ENCODE measurements at places on chromosomes 2 and 18.

GRCh38 chr2:206886696-206887095, 52.6 kb upstream of the CPO start:
- DNase-seq: no peak

DNA sequence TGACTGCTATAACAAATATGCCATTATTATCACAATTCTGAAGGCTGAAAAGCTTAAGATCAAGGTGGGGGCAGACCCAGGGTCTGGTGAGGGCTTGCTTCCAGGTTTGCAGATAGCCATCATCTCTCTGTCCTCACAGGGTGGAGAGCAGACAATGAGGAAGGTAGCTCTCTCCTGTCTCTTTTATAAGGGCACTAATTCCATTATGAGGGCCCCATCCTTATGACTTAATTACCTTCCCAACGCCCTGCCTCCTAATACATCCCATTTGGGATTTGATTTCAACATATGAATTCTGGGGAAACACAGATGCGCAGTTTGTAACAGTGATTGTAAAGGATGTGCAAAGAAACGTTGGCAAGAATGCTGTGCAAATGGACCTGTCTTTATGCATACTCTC, 44.8 kb downstream of the PARD3B start:
- no peak for DNase-seq

DNA sequence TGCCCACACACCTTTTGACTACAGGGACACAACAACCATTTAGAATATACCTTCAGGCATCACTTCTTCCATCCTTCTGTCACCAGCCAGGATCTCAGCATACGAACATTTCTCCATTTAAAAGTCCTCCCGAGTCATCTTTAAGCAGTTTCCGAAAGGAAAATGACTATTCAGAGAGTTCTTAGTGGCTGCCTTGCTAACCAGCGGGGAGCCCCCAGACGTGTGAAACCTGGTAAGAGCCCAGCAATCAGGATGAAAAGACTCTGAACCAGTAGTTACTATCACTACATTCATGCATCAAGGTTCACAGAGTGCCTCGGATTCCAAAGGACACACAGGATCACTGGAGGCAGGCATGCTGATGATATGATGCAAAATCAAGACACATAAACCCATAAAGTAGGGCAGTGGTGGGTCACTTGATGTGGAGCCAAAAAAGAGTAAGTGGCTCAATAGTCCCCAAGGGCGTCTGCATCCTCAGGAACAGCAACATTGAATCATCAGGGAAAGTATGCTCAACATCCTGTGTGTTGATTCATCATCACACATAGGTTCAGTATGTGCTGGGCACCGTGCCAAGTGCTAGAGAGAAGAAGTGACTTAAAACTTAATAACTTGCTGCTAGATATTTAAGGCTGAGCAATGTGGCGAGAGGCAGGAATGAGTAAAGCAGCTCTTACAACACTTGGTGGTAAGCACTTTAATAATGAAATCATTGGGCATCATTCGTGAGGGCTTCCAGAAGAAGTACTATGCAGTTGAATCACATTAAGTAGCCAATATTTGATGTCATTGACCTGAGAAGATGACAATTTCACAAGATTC, 4.4 kb downstream of the CCL20 start:
- DNase-seq: peak; percentile 92

- no peak for DNase-seq
Observed at GRCh38 chr2:161228511-161229240, 68.4 kb downstream of the TANK start.

- DNase-seq: no peak
Observed at GRCh38 chr2:50831676-50832075, 200.3 kb downstream of the NRXN1 start.

DNA sequence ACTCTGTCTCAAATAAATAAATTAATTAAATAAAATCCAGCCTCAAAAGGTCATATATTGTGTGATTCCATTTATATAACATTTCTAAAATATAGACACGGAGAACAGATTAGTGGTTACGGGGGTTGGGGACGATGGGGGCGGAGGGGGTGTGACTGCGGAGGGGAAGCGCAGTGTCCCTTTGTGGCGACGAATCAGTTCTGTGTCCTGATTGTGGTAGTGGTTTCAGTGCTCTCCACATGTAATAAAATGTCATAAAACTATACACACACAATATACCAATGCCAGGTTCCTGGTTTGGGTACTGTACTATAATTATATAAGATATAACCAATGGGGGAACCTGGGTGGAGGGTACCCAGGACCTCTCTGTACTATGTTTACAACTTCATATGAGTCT, 186.4 kb downstream of the ANAPC1 start:
- DNase-seq: no peak

GRCh38 chr18:31586616-31587015, 5.1 kb upstream of the TTR start:
- DNase-seq: no peak

- DNase-seq: no peak
Observed at GRCh38 chr18:28115149-28115550, 61.8 kb downstream of the CDH2 start.

DNA sequence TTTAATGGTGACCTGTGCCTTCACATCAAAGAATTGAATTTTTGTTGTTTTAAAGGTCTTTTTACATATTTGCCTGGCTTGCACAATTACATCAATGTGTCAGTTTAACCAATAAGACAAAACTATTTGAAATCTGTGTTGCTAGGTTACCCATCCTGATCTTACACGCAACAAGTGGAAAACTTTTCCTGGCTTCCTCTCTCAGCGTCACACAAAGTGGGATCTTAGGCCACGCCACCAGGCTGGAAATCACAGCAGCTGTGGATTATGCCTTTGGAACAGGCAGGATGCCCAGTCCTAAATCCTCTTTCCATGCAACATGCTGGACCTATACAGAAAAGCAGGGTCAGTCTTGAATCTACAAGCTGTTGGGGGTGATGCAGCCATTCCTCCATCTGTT, 298.2 kb upstream of the HNRNPA3 start:
- DNase-seq: no peak

GRCh38 chr2:833180-833579, 117.5 kb upstream of the SNTG2 start:
- DNase-seq: no peak

GRCh38 chr2:215973145-215973792, 40.1 kb downstream of the MREG start:
- DNase-seq: no peak

GRCh38 chr18:64972545-64972944, 778.3 kb upstream of the CDH7 start:
- DNase-seq: no peak

- DNase-seq: no peak
Observed at GRCh38 chr2:15074751-15075700, 442.5 kb downstream of the LRATD1 start.

DNA sequence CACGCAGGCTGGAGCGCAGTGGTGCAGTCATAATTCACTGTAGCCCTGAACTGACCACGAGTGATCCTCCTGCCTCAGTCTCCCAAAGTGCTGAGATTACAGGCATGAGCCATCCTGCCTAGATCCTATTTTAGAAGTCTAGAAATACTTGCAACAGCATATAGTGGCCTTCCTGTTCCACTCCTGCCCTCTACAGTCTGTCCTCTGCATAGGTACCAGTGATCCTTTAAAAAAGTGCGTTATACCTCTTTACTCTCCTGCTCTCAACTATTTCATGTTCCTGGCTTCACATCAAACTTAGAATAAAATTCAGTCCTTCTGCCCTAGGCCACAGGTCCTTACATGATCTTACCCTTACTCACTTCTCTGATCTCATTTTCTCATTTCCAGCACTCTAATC, 6.0 kb downstream of the COMMD1 start:
- DNase-seq: no peak

- no peak for DNase-seq
Observed at GRCh38 chr18:76722224-76723061, 99.9 kb upstream of the ZNF236 start.

DNA sequence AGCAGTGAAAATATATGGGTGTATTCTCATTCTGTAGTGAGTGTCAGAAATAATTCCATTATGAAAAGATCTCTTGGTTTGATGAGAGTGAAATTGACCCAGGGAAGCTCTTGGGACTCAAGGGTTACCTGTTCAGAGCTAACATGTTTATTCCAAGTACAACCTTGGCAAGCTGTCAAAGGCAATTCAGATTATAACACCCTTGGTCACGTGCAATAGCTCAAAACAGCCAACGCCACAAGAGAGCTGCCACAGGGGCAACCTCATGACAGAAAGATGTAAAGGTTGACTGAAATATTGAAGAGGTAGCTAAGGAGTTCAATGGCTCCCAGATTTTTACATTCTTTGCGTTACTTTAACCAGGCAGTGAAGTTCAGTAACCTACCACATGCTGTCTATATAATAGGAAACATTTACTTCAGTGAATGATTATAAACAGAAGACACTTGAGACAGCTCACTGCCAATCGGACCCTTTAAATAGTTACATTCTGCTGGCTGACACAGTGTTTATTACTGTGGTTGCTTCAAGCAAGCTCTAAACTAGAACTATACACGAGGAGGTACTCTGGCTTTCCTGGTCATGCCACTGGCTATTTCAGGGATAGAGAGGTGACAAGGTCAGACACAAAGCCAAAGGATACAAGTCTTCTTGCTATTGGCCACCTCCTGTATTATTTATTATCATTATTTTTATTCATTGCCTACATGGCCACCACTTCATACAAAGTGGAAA, 187.3 kb downstream of the PID1 start:
- DNase-seq: no peak

DNA sequence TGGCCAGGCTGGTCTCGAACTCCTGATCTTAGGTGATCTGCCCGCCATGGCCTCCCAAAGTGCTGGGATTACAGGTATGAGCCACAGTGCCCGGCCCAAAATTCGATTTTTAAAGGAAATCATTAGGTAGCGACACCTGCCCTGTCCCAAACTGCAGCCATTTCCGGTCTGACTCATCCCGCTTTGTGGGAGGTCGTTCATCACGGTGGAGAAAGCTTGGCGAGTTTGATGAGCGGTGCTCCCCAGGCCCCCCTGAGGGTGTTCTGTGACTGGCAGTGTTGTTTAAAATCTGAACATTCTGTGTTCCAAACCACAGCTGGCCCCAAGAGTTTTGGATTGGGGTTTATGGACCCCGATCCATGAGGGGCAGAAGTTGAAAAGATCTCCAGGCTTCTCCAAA, 53.0 kb upstream of the GLI2 start:
- no peak for DNase-seq
